SHP77 treated with DMSO at 0.1 percent for 48 hours (cell line): ENCODE measurements at places on chromosomes 7 and 10.

- no peak for DNase-seq
Observed at GRCh38 chr7:73683788-73684693, 644 bp downstream of the BUD23 start.

DNA sequence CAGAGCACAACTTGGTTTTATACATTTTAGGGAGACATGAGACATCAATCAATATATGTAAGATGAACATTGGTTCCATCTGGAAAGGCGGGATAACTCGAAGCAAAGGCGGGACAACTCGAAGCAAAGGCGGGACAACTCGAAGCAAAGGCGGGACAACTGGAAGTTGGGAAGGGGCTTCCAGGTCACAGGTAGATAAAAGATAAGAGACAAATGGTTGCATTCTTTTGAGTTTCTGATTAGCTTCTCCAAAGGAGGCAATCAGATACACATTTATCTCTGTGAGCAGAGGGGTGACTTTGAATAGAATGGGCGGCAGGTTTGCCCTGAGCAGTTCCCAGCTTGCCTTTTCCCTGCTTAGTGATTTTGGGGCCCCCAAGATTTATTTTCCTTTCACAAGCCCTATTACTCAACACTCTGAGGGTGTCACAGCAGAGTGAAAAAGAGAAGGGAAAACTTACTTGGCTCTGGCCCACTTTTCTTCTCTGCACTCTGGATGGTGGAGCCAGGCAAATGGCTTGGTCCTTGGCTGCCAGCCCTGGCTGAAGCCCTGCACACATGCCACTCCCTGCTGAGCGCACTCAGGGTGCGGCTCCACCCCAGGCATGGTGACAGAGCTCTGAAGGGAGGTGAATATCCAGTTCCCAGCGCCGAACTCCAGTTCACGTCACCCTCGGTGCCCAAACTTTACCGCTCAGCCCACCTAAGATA is 46.7 kb downstream of the PARD3 start:
- DNase-seq, result no peak

DNA sequence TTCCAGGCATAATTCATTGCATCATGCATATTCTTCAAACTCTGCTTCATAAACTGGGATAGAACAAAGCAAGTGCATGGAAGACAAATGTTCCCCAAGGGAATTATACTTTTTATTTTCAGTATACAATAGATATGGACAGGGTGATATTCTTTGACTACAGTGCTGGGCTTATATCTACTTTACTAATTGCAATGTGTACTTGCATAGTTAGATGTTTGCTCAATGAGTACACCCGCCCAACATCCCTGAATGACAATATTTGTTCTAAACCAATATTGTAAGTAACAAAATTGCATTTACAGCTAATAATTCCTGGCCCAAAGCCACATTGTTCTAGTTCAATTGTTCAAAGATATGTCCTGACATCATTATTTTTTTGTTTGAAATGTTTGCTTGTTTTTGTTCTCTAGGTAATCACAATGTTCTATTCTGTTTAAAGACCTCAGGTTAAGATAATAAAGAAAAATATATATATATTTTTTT is 171.4 kb downstream of the PTN start:
- DNase-seq, result no peak

GRCh38 chr7:23863209-23863787 is 153.3 kb downstream of the STK31 start:
- peak; percentile 40 for DNase-seq

DNA sequence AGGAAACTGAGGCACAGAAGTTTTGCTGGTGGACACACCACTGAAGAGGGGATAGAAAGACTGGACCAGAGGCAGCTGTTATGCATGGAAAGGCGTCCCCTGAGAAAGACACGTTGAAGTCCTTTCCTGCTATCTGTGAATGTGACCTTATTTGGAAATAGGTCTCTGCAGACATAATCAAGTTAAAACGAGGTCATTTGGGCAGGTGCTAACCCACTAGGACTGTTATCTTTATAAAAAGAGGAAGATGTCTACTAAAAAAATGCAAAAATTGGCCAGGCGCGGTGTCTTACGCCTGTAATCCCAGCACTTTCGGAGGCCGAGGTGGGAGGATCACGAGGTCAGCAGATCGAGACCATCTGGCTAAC is 31.6 kb downstream of the ELMO1 start:
- no peak for DNase-seq

GRCh38 chr7:148472406-148472805 is 118.2 kb upstream of the C7orf33 start:
- DNase-seq, result no peak

GRCh38 chr10:129968020-129968852 is 4.2 kb upstream of the EBF3 start:
- DNase-seq, result no peak

- DNase-seq, result no peak
Observed at GRCh38 chr10:77636967-77637531, 559 bp downstream of the KCNMA1 start.

DNA sequence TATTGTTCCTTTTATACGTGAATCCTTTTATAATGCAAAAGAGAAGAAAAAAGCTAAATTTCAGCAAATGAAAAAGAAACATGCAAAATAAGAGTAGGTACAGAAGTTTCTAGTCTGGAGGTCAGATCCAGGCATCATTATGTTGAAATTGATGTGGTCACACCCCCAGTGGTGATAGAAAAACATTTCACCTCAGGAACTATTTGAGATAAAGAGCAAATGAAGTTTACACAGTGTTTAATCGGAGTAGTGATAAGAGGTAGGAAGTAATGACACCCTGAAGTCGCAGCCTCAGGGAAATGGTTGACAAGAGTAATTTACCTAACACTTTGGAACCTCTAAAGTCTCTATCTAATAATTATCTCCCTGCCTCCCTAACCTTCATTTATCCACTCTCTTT is 536.0 kb upstream of the STEAP1 start:
- DNase-seq, result no peak

DNA sequence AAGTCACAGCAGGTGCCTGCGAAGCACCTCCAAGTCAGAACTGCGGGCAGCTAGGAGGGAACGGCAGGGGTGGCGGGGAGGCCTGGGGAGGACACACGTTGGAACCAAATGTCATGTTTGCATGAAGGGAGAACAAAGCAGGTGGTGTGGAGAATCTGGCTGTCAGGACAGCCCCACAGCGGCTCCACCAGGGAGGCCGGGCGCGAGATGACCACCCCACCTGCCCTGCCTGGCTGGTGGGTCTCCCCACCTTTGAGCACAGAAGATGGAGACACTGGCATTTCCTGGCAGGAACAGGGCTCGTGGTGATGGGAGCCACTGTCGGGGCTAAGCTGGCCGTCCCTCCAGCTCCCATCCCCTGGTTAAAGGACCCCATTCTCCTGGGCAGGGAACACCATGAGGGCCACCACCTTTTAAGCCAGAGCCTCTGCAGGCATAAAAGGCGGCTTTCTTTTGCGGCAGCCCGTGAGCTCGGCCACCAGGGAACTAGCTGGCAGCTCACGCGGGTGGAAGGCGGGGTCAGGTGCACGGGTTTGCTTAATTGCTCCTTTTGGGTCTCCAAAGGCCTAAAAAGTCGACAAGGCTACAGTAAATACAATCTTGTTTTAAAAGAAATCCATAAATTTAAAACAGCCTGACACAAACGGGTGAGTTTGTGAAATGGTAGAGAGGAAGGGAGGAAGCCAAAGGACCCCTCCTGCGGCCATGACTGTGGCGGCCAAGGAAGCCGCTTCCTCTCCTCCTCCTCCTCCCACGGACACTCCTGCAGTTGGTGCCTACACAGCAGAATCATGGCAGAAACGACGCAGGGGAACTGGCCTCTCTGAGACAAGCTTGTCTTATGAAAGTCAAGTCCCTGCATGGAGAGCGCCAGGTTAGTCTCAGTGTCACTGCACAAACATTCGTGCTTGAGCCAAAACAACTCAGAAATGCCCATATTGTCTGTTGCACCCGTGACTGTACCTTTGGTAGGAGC is 213.8 kb downstream of the DNAJB6 start:
- no peak for DNase-seq
